Central memory CD4-positive, alpha-beta T cell (primary cell): ENCODE measurements at places on chromosomes 3 and 15.
A peak's percentile ranks its signal among the peaks of the same experiment; 100 is the strongest.

DNA sequence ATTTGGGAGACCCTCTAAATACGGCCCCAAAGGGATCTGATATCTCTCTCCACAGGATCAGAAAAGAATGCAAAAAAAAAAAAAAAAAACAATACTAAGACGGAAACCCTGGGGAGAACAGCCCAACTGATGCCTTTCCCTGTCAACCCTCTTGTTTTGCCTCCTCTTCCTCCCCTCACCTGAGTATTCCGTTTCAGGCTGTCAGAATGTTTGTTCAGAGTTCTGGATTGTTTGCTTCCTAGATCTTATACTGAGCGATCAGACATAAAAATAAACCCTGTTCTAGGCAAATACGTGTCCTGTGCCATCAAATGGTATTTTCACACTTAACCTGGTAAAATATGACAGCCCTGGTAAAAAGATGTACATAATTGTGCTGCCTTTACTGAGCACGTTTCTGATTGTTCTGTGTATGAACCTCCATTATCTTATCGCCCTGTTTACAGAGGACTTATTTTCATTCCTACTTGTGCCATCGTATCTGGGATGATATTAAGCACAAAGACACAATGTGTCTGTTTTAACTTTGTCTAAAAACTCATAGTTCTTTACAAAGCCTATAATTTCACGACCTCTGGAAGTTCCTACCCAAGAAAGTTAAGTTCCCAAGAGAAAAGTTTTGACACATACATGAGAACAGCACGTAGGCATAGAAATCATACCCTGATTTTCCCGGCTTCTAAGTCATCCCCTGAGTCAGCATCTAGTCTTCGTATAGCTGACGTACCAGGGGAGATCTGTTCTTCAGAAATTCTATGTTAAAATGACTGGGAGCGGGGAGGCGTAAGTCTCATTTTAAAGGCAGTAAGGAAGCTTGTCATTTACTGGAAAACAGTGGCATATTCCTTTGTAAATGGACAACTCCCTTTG lies 856 bp downstream of the ZBTB38 start:
- DNase-seq: no peak

- no peak for DNase-seq
Measured at GRCh38 chr15:47987908-47988532, 132.8 kb upstream of the SLC24A5 start.

- DNase-seq: no peak
Measured at GRCh38 chr3:54891540-54891897, 36.3 kb downstream of the LRTM1 start.

DNA sequence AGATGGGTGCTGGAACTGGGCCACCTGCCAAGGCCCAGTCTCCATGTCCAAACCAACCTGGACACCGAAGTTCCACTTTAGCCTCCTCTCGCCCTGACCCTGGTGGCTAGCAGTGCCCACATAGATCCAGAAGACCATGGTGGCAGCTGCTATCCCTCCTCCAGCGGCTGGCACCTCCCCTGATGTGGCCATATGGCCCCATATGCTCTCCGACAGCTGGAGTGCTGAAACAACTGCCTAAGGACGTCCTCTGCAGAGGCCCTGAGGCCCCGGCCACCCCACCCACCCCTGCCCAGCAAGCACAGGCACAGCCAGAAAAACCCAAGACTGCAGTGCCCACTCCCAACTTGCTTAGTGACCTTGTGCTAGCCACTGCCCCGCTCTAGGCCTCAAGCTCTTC lies 182.3 kb upstream of the LINGO1 start:
- DNase-seq: no peak

DNA sequence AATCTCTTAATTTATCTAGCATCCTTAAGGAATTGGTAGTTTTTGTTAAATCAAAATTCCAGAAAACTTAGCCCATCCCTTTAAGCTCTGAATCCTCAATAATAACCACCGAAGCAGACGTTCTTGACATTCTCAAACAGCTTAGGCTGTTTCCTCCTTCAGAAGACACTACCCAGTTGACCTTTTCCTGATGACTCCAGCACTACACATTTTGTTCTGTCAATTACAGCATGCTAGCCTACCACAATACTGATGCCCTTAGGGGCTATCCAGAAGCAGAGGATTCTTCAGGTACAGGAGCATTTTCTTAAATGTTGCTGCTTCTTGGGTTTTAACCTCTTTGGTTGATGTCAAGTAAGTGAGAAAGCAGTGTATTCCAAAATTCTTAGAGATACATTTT lies 33.4 kb downstream of the ETV5 start:
- DNase-seq: no peak

DNA sequence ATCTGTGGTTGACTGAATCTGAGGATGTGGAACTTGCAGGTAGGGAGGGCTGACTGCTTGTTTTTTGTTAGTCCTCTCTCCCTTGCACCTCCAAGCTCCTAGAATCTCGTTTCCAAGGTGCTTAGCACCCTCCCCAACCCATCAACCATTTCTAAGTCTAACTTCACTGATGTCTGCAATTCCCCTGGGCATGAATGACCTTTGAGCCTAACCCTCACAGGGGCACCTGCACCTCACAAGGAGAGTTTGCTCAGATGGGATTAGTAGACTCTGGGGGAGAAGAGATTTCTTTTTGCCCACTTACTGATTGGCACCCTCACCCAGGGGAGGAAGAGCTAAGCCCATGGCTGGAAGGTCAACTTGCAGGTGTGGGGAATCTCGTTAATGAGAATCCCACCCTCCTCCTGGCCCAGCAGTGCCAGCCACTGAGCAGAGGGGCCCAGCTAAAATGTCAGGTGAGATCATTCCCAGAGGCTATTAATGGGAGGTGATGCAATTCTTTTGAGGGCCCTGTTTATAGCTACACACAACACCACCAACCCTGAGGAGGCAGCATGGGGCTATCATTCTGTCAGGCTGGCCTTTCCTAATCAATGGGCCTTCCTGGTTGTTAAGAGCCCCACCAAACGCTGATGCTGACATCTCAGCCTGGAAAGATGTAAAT lies 81.6 kb upstream of the HERC1 start:
- DNase-seq: no peak

- DNase-seq: no peak
Measured at GRCh38 chr3:13113346-13114330, 40.4 kb upstream of the IQSEC1 start.

DNA sequence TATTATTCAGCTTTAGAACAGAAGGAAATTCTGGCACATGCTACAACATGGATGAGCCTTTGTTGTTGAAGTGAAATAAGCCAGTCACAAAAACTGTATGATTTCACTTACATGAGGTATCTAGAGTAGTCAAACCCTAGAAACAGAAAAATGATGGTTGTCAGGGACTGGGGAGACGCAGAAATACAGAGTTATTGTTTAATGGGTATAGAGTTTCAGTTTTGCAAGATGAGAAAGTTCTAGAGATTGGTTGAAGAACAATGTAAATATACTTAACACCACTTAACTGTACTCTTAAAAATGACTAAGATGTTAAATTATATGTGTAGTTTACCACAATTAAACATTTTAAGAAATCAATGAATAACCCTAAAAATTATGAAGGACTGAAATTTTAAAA lies 15.8 kb downstream of the SPTSSB start:
- DNase-seq: no peak

DNA sequence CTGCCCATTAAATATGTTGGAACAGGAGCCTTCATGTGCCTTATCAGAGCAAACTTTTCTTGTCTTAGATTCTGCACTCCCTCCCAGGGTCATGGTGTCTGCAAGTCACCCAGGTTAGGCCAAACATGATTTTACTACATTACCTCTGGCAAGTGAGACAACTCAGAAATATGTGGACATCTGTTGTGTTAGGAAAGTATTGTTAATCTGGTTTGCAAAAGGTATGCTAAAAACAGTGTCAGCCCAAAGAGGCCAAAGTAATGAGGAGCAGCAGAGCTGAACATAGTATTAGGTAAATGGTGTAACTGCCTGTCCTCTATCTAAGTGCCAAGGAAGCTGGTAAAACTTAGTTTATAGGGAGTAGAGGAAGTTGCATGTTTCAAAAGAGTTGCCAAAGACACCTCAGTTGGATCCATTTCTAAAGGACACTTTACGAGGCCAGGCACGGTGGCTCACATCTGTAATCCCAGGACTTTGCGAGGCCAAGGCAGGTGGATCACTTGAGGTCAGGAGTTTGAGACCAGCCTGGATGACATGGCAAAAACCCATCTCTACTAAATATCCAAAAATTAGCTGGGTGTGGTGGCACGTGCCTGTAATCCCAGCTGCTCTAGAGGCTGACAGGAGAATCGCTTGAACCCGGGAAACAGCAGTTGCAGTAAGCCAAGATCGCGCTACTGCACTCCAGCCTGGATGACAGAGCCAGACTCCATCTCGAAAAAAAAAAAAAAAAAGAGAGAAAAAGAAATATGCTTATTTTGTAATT lies 22.5 kb upstream of the PPIB start:
- no peak for DNase-seq

DNA sequence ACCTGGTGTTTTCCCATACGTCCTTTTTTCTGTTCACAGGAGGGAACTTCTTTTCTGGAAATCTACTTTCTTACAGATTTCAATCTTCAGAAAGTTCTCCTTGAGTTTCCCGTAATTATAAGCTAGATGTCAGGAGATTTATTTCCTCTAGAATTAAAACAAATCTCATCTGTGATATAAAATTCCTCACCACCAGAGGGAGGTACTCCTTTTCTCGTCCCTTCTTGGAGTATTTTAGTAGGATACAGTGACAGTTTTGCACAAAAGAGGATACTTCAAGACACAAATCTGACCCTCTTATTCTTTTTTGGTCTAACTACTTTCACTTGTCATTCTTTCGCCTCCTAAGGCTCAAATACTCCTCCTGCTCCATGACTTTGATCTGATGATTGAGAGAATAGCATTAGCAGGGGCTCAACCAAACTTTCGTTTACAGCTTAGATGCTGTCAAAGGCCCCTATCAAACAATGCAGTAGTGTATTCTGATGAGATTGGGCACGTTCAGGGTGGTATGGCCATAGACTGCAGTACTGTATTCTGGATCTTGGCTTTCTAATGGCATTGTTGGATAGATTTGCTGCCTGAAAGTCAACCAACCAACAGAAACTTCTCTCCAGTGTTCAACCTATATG lies 38.0 kb downstream of the TMEM41A start:
- DNase-seq: no peak

- no peak for DNase-seq
Measured at GRCh38 chr15:73578026-73578425, 55.2 kb downstream of the NPTN start.

DNA sequence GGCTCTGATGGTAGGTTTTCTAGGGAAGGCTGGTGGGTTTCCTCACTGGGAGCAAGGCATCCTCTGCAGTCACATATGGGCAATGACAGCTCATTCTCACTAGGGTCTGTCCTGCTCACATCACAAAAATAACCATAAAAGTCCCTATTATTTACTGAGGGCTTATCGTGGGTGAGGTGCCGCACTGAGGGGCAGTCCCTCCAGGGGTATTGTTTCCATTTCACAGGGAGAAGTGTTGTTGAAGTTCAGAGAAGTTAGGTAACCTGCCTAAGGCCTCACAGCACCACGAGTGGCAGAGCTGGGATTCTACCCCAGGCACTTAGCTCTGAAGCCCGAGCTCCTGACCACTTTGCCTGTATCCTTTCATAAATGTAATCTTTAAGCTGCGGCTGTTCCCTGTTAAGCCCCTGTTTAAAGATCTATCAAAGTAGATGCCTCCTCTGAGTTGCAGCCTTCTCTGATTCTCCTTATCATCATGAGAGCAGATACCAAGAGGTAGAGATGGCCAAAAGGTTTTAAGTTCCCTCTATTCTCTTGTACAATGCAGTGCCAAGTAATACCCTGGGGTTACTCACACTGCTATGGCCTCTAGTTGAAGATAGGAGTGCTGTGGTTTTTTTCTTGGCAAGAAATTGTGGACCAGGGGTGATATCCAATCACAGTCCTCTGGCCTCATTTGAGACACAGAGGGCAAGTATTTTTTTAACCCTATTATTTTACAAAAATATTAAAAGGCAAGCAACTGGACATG lies 107.0 kb downstream of the RPLP1 start:
- no peak for DNase-seq

DNA sequence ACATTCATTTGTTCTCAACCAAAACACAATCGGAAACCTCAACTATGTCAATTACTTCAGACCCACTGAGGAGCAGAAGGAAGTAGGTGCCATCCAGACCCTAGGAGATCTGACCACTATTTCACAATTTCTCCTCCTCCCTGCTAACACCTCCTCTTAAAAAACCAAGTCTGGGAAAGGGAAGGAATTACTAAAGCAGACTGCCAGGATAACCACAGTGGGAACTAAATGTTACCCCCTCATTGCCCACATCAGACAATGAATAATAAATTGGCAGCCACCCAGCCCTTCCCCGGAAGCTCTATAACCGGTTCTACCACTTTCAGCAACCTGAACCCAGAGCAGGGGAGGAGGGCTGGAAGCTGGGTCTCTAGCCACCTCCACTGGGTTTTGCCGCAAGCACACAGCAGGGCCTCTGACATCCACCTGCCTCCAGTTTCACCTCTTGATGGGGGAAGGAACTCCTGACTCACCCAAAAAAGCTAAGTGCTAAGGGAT lies 17.6 kb downstream of the C15orf62 start:
- peak; percentile 45 for DNase-seq
